ENCODE measurements at places on chromosomes 11 and 22. TPM values are rescaled to one million over a fixed set of nuclear protein-coding genes. Genes with fewer than 3 reads are reported as not detected.

The ROBO3 gene
- 10.3 TPM for total RNA-seq

The CRYBB3 gene
- total RNA-seq, result not detected

The BIK gene
- 0.18 TPM for total RNA-seq

The DMC1 gene
- 0.18 TPM for total RNA-seq

The ARL2 gene
- total RNA-seq, result 46.4 TPM

The CHST1 gene
- total RNA-seq, result not detected

The FAM181B gene
- not detected for total RNA-seq

The ACR gene
- total RNA-seq, result not detected

The PHLDB1 gene
- 40.0 TPM for total RNA-seq

The POU2AF2 gene
- not detected for total RNA-seq

The PRG2 gene
- total RNA-seq, result not detected

The HOATZ gene
- not detected for total RNA-seq

The PGR gene
- under 0.01 TPM for total RNA-seq

- DNase-seq, result no peak
Measured at GRCh38 chr11:85758480-85759039, 52.4 kb downstream of the SYTL2 start.

DNA sequence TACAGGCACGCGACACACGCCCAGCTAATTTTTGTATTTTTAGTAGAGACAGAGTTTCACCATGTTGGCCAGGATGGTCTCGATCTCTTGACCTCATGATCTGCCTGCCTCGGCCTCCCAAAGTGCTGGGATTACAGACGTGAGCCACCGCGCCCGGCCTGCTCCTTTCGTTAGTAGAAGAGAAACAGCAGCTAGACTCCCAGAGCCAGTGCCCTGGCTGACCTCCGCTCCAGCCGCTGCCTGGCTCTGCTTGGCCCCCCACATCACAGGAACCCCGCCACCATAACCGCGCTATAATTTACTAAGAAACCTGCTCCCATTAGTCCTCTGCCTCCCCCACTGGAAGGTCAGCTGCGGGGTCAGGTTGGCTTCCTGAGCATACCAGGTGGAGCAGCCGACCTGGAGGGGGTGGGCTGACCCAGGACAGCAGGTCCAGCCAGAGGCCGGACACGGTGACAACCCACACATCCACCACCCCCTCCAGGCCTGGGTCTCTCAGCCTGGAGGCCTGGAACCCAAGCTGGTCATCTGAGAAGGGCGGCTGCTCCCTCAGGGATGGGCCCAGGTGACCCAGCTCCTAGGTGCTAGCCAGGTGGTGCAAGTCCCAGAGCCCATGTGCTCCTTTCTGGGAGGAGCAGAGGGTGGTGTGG, 7.5 kb upstream of the POLDIP3 start:
- DNase-seq, result no peak

DNA sequence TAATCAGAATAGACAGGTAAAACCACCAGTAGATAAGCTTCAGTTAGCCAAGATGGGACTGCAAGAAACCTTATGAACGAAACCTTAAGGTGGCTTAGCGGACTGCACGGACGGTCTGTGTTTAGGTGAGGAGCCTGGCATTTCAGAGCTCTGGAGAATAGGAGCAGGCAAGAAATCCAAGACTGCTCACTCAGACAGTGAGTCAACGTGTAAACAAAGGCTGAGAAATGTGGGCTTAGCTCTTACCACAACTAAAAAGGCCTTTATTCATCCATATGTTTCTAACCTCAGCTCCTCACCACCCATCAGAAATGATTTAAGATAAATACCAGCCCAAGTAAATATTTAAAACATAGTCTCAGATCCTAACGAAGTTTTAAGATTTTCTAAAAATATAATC, 657.7 kb downstream of the OPCML start:
- peak; percentile 95 for DNase-seq

DNA sequence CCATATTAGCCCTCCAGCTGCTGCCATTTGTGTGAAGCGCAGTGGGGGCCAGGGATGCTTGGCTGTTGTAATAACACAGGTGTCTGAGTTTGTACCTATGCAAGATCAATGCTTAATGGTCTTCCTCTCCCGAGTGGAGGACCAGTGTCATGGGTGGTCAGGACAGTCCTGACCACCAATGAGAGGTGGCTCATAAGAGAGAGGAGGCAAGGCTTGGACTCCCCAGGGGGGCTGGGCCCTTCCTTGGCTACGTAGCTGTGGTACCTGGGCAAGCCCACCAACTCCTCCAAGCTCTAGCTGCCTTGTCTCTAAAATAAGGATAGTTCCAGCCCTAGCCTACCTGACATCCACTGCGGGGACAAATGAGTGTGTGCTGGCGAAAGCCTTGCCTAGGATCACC, 79.2 kb downstream of the OSBP2 start:
- no peak for DNase-seq

GRCh38 chr22:29348041-29348440, 32.5 kb upstream of the RASL10A start:
- DNase-seq, result no peak

GRCh38 chr11:34194576-34195335, 89.3 kb downstream of the NAT10 start:
- DNase-seq, result peak; percentile 50

DNA sequence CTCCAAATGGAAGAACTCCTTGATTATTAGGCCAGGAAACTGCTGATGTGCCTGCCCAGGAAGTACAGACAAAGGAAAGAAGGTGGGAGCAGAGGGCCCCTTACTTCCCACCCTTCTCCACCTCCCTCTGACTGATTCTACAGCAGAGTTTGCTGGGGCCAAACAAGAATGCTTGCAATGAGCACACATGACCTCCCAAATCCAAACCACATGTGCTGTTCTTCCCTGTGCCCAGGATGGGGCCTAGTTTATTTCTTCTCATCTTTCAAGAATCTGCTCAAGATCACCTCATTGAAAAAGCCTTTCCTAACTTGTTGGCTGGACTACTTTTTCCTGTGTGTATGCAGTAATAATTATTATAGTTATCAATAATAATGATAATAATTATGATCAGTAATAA, 286.1 kb downstream of the RAB38 start:
- no peak for DNase-seq

DNA sequence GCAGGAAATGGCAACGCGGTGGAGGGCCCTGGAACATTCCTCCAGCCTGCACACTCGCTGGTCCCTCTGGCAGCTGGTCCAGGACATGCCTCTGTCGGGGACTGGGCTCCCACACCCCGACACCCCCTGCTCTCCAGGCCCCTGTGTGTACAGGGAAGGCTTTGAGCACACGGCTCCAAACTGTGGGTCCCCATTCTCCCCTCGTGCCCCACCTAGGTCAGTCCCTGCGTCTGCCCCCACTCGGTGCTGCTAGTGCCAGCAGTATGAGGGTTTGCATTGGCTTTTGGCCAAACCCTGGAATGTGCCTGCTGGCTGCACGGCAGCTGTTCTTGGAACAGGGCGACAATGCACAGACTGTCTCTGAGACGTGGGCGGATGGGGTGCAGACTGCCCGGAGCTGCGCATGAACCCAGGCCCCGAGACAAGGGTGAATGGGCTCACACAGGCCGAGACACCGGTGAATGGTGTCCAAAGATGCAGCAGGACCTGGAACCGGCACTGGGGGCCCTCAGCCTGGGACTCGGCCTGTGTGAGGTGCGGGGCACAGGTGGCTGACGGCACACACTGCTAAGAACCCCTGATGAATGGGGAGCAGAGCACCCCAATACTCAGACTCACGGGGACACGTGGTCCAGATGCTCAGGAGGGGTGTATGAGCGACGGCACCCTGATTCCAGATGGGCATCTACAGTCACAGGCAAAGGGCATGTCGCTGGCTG, 7.5 kb upstream of the SYT8 start:
- DNase-seq, result peak; percentile 65

GRCh38 chr11:4072668-4073285, 21.8 kb upstream of the RRM1 start:
- DNase-seq, result peak; percentile 80

GRCh38 chr22:26079009-26079408, 90.3 kb upstream of the SEZ6L start:
- no peak for DNase-seq

GRCh38 chr11:111703576-111703975, 62.6 kb downstream of the PPP2R1B start:
- DNase-seq, result no peak

GRCh38 chr11:2651054-2651617, 48.7 kb downstream of the KCNQ1OT1 start:
- no peak for DNase-seq

GRCh38 chr22:41873391-41873790, 40.5 kb downstream of the SREBF2 start:
- no peak for DNase-seq

- DNase-seq, result peak; percentile 42
Measured at GRCh38 chr22:25451480-25452114, 112.9 kb upstream of the GRK3 start.

DNA sequence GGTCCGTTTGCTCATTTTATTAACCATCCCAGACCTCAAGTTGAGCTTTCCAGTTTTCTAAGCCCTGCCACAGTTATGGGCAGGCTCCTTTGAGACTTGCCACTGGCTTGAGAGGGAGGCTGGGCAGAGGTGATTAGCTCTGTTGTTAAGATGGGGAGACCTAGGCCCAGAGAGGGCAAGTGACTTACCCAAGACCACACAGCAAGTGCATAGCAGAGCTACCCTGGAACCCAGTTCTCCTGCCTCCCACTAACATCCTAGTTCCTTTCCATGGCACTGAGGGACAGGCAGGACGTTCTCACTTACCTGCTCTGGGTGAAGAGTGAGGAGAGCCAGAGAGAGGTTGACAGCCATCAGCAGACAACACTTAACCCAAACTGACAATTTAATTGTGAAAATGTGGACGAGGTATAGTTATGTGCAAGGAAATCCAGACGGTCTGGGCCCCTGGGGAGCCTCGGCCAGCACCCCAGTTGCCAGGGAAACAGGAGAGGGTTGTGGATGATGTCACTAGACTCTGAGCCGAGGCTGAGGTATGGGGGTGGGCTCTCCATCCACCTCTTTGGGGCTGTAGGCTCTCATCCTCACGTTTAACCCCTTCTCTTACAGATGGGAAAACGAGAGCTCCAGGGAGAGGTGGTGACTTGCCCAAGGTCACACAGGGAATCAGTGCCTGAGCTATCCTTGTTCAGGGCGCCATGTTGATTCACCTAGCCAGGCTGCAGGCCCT, 12.3 kb upstream of the WNT11 start:
- DNase-seq, result no peak

DNA sequence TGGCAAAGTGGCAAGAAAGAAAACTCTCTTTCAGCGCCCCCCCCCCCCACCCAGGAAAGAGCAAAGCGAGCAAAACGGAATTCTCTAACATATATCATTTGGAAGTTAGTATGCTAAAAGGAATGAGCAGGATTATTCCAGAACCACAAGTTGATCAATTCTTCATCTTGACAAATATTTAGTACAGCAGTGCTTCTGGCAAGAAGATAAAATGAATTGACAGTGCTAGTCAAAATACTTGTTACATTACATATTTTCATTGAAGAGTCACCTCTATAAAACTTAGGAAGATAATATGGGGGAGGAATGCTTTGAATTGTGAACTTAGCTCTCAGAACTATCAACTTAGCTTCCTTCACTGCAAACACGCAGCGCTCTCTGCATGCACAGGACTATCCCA, 377.4 kb downstream of the DYNC2H1 start:
- DNase-seq, result peak; percentile 28

- peak; percentile 29 for DNase-seq
Measured at GRCh38 chr11:75815345-75816168, 547 bp downstream of the UVRAG start.

DNA sequence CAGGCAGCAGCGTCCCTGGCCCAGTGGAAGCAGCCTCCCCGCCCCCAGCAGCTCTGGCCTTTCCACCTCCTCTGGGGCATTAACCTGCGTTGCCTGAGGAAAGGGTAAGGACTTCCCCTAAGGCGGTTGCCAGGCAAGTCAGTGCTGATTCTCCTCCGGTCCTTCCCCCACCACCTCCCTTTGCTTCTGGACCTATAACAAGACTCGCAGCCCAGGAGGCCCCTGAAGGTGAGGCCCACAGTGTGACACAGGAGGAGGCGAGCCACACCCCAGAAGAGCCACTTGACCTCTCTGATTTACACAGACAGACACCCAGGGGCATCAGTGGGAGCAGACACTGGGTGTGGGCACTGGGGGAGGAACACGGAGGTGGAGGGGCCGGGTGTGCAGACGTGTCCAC, 35.4 kb downstream of the ASCL2 start:
- DNase-seq, result no peak

DNA sequence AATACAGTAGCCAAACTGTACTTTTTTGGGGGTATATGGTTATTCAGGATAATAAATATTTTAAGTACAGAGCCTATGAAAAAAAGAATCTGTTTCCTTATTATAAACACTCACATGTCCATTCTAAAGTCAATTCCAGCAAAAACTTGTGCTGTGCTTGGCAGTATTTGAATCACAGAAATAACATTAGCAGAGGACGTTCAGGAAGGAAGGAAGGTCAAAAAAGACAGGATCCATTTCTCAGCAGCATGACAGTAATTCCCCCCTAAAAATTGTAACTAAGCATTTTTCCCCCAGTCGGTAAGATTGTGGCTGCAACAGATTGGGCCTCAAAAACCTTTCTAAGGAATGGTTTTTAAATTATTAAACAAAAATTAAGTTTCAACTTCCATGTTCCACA, 124.8 kb downstream of the ATG16L2 start:
- no peak for DNase-seq
